ENCODE measurements at places on chromosomes 11 and 22.

DNA sequence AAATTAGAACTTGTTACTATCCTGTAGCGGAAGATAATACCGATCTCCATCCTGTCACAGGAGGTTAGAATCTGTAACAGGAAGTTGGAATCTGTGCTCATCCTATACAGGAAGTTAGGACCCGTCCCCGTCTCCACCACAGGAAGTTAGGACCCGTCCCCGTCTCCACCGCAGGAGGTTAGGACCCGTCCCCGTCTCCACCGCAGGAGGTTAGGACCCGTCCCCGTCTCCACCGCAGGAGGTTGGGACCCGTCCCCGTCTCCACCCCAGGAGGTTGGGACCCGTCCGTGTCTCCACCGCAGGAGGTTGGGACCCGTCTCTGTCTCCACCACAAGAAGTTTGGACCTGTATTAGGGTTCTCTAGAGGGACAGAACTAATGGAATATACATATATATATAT, 52.2 kb downstream of the FBLN1 start:
- DNase-seq: no peak

DNA sequence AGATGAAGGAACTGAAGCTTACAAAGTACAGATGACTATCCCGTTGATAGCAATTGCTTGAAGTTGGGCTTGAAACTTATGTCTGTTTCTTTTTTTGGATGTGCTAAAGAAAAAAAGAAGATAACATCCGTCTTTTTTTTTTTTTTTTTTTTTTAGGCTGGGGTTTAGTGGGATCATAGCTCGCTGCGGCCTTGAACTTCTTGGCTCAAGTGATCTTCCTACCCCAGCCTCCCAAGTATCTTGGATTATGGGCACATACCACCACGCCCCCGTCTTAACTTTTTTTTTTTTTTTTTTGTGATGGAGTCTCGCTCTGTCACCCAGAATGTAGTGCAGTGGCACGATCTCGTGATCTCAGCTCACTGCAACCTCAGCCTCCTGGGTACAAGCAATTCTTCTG, 40.8 kb upstream of the SCN3B start:
- no peak for DNase-seq

- no peak for DNase-seq
Observed at GRCh38 chr11:34161812-34162492, 56.5 kb downstream of the NAT10 start.

DNA sequence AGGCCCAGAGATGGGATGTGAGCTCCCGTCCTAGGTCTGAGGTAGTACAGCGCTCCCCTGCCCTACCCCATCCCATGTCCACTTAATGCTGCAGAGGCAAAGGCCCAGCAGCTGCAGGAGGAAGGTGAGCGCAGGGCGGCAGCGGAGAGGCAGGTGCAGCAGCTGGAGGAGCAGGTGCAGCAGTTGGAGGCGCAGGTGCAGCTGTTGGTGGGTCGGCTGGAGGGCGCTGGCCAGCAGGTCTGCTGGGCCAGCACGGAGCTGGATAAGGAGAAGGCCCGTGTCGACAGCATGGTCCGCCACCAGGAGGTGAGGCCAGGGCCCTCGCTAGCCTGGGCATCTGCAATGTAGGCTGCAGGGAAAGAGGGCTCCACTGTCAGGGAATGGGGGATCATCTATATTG, 15.2 kb downstream of the CCDC157 start:
- no peak for DNase-seq

DNA sequence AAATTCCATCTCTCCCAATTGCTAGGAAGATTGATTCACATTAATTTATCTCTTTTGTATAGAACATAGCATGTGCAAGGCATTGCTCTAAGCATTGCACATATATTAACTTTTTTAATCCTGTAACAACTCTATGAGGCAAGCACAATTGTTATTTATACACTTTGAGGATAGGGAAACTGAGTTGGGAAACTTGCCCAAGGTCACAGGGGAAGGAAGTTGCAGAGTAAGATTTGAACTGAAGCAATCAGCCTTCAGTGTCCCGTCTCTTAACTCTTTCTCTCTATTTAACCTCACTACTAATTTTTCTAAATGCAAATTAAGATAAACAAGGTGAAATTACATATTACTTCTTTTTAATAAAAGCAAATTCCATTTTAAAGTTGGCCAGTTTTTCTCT, 22.2 kb downstream of the OR56B4 start:
- no peak for DNase-seq

DNA sequence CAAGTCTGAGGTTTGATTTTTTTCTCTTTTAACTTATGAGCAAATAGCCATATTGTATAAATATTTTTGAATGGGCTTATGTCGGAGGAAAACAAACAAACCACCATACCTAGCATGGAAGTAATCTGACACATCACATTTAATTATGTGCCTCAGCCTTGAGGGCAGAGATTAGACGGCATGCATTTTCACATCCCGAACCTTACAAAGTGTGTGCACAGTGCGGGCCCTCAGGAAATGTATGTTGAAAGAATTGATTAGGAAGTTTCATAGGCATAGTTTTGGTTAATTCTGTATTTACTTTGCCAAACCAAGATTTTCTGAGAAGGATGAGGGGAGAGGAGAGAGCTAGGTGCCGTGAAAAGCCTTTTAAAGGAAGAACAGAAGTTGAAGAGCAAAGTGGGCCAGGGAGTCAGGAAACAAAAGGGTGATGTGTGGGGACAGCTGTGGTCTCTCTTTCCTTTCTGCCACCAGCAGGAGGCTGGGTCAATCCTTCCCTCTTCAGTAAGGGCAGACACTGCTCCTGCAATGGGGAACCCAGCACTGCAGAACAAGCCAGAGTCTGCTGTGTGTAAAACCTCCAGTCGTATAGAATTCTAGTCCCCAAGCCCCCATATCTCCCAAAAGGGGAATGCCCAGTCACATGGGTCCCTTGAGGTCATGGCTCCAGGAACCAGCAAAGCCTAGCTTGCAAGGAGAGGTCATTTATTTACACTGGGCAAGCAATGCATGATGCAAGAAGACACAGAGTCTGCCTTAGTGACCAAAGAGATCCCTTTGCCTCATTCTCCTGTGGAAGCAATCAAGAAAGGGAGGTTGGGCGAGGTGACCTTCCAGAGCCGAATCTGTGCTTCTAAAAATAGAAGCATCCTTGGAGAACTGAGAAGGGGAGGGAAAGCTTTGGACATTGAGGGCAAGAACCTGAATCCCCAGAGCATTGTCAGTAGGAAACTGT, 71.1 kb upstream of the OLFML1 start:
- DNase-seq: no peak

- DNase-seq: no peak
Observed at GRCh38 chr11:115845872-115846271, 341.7 kb upstream of the CADM1 start.

GRCh38 chr22:36352803-36353507, 34.8 kb downstream of the MYH9 start:
- no peak for DNase-seq

DNA sequence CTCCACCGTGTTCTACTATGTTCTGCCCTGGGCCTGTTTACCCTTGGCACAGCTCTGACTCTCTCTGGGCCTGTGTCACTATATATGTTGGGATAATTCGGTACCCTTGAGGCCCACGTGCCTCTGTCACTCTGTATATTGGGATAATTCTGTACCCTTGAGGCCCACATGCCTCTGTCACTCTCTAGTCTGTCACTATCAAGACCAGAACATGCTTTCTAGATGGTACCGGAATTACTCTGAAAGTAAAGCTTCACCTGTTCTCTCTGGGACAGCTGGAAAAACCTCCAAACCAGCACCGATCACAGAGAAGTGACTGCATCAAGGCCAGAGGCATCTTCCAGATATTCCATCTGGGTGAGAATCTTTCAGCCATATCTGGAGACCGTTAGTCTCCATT, 9.3 kb upstream of the FCHSD2 start:
- no peak for DNase-seq

- DNase-seq: no peak
Observed at GRCh38 chr11:92357841-92358240, 133.2 kb downstream of the FAT3 start.

DNA sequence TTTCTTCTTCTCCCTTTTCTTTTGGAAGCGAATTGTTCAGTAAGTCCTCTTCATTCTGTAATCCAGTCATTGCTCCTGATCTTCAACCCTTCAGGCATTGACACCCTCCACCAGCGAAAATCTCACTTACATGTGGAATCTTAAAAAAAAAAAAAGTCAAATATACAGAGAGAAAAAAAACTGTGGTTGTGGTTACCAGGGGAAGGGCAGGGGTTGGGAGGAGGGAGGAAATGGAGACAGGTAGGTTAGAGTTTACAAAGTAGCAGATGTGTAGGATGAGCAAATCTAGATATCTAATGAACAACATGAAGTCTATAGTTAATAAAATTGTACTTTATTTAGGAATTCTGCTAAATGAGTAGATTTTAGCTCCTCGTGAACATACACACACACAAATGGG, 17.7 kb upstream of the TMEM123 start:
- DNase-seq: no peak

DNA sequence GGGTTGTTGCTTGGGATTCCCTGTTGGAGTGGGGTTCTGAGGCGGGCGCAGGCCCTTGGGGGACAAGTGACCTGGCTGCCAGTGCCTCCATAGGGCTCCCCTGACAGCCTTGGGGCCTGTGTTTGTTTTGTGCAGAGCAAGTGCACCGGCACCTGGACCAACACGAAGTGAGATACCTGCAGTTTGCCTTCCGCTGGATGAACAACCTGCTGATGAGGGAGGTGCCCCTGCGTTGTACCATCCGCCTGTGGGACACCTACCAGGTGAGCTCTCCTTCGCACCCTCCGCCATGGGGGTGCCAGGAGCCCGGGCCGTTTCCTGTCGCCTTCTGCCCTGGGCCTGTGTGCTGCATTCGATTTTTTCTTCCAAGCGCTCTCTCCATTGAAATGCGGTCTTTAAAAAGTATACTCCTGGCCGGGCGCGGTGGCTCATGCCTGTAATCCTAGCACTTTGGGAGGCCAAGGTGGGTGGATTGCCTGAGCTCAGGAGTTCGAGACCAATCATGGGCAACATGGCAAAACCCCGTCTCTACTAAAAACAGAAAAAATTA, 274.6 kb downstream of the TBC1D22A start:
- no peak for DNase-seq

All from activated T-helper 1 cell treated with Interleukin-2 at 50 U/mL for 16 hours (primary cell).